CMK (cell line): ENCODE measurements at places on chromosomes 11 and 22.

DNA sequence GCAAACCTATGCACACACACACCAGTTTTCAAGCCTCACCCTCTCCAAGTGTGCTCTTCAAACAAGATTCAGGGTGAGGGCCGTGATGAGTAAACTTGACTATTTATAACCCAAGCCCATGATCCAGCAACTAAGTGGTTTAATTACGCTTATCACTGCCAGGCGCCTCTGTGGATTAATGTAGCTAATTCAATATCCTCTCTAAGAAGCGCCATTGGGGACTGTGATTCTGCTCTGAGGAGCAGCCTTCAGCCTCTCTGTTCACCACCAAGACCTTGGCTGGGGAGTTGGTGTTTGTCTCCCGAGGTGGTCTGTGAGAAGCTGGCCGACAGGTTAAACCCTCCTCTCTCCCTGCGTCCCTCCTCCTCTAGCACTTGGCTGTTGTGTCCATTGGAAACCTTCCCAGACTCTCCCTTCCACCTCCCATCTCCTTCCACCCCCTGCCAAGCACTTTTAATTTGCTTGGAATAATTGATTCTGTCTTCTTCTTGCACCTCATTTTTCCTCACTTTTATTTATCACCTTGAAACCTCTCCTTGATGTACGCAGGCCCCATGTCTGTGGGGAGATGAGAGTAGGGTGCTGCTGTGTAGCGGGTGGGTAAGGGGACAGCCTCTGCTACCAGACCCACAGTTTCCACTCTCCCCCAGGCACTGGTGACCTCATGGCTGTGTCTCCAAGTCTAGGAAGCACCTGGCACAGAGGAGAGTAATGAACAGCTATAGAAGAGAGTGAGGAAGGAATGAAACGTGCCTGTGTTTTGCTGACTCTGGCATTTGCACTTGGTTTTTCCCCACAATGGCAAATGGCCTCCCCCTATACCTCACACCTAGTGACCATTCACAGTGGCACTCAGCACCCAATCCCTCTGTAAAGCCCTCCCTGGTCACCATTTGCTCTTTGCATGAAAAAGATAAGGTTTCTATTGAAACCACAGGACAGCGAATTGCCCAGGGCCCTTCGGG lies 236.6 kb downstream of the GRIK4 start:
- no peak for DNase-seq

DNA sequence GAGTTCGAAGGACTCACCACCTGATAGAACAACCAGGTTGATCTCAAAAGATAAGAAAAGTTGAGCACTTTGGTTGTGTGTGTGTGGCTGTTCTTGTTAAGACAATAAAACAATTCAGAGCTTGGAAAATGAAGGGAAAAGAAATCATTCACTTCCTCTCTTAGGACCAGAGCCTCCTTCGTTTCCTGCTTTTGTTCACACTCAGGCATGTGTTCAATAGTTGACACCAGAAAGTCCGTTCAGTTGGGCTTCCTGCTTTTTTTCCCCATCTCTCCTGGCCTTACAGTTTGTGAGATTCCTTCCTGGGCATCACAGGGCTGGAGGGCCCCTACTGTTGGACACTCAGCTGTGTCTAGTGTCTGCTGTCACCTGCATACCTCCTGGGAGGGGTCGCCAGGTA lies 48.0 kb downstream of the TSPAN18 start:
- DNase-seq, result no peak

- DNase-seq, result no peak
Measured at GRCh38 chr11:34348919-34349318, 8.9 kb downstream of the ABTB2 start.

- DNase-seq, result no peak
Measured at GRCh38 chr11:122882189-122882856, at the start of gene JHY. JHY (plus strand) TSS chr11:122882759; CDS start chr11:122885850, 3,091 bp downstream.

DNA sequence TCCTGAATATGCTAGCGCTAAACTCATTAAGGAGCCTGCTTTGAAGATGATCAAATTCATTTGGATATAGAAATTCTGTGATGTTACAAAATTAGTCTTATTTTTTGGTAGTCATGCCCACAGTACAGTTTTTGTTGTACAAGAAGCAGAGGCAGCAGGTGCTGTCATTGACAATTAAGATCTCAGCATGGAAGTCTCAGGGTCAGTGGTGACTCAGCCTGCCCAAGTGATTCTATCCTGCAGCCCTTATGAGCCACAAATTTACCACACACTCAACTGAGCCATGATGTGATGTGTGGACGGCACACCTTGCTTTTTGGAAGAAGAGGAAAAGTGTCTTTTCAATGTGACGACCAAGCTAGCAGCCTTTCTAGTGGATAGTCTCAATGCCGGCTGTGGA lies 153.6 kb upstream of the SORL1-AS1 start:
- no peak for DNase-seq

DNA sequence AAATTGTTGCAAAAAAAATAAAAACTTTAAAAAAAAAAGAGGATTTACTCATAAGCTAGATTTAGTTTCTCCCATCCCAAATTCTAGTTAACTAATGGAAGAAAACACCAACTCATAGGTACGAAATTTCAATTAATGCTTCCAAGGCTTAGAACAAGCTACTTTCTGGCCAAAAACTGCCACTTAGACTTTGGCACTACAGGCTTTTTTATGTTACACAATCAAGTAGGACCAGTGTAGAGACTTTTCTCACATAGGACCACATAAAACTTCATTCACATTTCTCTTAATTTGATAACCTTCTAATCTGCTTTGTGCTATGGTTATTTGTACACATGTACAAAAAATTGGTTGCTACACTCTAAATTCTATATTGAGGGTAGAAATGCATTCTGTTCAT lies 3.1 kb downstream of the ST13 start:
- no peak for DNase-seq

DNA sequence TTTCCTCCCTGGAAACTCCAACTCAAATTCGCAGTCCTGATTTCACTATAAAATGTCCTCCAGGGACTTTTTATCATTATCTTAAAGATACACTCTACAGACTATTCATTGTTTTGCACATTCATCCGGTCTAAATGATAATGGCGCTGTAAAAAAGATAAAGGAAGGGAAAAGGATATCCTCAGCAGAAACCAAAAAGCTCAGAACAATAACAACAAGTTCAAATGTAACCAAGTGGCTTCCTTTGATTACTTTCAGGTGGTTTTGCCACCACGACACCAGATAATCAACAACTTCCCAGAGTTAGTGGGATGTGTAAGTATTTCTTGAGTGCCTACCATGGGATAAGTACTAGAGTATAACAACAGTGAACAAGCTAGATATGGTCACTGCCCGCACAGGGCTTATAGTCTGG lies 26.3 kb downstream of the PRCP start:
- DNase-seq, result no peak

DNA sequence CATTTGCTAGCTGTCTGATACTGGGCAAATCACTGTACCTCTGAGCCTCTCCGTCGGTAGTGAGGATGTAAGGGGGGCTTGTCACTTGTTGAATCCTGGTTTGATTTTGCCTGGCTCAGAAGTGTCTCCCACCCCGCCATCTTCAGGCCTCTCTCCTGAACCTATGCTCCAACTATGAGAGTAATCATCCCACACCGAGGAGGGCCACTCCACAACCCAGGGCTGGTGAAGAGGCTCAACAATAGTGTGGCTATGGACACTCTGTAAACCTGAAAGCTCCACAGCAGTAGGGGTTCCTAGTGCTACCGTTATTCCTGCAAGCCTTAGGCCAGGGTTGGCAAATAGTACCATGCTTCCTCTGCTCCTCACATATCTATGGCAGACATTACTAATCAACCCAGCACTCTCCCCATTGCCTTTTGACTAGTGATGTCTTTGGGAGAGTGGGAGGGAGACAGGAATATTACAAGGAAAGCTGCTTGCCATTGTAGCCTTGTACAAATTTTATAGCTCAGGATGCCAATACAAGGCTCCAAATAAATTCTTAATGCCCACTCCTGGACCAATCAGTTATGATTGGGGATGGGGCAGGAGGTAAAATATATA lies 134.0 kb upstream of the TEAD1 start:
- no peak for DNase-seq

- DNase-seq, result no peak
Measured at GRCh38 chr11:30128269-30128932, 102.4 kb upstream of the FSHB start.

DNA sequence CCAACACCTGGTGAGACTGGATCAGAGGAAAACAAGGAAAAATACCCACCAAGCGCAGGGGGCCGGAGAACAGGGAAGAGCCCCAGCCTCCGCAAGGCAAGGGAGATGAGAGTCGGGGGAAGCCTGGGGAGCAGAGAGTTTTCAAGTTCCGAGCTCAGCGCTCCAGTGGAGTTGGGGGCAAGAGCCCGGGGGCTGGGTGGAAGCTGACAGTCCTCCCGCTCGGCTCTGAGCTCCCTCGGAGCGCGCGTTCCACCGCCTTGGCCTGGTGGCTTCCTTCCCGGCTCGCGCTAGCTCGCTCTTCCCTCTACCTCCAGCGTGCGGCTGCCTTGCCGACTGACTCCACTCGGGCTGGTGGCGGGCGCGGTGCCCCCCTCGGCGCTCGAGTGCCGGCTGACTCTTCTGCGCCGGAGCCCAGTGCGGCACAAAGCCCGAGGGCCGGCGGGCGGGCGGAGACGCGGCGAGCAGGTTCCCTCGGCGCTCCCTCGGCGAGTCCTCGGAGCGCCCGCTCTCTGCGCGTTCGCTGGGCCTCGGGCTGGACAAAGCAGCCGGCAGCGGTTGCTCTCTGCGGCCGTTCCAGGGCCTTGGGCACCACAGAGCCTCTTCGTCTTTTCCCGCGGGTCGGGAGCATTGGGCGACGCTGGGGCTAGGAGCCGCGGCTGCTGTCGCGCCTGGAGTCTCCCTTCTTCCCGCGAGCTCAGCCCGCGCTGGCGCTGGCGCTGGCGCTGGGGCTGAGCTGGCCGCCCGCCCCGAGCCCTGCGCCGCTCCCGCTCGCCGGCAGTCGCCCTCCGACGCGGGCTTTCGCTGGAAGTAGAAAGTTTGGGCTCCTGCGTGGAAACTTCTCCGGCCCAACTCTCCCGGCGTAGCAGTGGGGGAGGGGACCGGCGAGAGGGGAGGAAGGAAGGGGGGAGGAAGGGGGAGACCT lies 1.0 kb downstream of the PAX6 start:
- no peak for DNase-seq

DNA sequence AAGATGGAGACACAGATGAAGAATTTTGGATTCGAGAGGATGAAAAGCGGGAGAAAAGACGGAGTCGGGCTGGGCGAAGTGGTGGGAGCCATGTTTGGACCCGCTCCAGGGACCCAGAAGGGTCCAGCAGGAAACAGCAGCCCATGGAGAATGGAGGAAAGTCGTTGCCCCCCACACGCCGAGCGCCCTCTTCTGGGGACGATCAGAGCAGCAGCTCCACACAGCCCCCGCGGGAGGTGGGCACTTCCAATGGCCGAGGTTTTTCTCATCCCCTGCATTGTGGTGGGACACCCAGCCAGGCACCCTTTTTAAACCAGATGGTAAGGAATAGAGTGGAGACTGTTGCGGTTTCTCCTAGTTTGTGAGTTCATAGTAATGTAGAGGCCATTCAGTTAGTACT lies 22.8 kb upstream of the SLC25A18 start:
- DNase-seq, result no peak

GRCh38 chr22:35606916-35607315 lies 10.2 kb downstream of the MB start:
- no peak for DNase-seq

DNA sequence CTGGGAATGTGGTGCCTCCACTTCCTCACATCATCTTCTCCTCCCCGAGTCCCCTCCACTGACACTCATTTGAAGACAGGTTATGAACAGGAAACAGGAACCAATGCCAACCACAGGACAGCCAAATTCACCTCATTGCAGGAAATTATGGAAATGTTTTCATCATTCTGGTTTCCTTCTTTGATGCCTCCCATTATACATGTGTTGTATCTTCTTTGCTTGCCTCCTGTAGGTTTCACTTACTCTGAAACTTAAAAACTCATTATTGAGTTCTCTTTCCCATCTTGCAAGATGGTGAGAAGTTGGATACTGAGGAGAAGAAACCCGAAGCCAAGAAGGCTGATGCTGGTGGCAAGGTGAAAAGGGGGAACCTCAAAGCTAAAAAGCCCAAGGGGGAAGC lies 108.5 kb downstream of the PHF21B start:
- DNase-seq, result no peak

DNA sequence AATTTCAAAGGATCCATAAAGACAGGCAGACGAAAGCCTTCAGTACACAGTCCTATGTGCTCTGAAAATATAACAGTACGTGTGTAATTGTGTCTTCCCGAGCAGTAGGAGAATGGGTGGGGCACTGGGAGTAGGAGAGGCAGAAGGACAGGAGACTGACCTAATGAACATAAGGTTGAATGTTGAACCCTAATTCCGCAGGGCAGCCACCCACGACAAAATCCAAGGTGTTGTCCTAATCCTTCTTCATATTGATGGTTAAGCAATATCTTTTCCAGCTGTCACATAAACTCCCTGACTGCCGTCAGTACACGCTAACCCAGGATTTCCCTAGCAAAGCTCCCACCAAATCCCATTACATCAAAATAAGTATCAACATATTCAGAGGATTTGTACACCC lies 34.5 kb downstream of the SPATA19 start:
- no peak for DNase-seq
